ENCODE measurements at places on chromosomes 13 and 19. TPM values are rescaled to one million over a fixed set of nuclear protein-coding genes. Genes with fewer than 3 reads are reported as not detected.

GRCh38 chr13:39481491-39481890, 121.5 kb downstream of the LHFPL6 start:
- DNase-seq, result no peak

DNA sequence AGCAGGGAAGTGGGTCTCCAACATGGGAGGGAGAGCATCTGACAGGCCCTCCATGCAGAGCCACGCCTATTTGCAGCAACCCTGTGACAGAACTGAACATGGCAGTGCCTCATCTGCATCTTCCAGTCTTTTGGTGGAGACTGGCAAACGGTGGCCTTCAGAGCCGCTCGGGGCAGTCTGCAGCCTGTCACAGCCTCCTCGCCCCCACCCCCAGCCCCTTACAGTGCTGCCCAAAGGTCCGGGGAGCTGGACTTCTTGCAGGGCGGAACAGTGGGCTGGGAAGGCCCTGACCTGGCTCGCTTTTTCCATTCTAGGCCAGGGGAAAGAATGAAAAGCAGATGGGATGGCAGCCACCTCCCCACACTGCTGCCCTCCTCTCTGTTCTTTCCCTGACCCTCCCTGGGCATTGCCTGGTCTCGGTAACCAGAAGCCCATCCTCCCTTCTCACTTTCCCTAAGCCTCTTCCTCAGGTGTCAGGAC, 2.7 kb downstream of the CALM3 start:
- DNase-seq, result no peak

GRCh38 chr13:26847281-26847680, 86.7 kb upstream of the GPR12 start:
- DNase-seq, result no peak

DNA sequence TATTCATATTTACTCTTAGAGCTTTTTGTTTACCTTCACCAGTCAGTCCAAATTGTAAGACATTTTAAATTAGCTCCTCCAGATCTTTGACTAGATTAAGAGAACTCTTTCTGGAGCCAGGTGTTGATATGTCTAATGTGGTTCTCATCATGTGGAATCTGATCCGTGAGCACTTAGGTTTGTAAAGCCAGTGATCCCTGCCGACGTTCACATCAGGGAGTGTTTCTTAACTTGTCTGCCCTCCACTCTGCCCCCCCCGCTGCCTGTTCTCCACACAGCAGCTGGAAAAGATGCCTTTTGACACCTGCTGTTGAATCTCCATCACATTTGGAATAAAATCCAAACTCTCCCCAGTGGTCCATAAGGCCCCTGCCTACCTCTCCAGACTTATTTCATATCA, 17.7 kb downstream of the METTL21C start:
- no peak for DNase-seq

DNA sequence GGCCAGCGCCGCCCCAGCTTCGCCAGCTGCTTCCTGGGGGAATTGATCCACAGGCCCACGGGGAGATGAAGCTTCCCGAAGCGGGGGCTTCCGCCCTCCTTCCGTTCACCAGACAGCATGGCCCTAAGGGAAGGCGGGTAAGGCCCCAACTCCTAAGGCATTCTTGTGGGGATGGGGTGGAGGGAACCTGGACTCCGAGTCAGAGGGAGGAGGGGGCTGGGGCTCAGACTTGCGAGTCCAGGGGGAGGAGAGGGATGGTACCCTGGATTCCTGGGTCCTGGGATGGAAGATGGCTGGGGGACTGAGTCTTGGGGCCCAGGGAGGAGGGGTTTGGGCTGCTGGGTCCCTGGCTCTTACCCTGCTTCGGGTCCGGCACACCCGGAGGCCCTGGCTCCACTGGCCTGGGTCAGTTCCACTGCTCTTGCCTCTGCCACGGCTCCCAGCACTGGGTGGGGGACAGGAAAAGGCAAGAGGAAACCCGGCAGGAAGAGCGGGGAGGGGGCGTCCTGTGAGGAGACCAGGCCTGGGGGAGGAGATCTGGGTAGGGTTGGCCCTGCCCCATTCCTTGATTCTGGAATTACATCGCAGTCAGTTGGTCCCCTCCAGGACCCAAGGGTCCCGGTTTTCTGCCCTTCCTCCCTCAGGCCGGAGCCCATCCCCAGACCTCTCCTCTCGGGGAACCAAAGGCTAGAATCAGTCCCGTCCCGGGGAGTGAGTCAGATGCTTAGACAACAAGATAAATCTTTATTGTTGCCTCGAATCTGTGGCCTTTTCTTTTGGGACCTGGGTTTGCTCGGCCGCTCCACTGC, at the start of gene RASIP1:
Gene RASIP1 (minus strand): TSS at position 447 of the 809 bp plus-strand sequence. CDS start 328 bp downstream, at position 119.
- DNase-seq, result no peak

DNA sequence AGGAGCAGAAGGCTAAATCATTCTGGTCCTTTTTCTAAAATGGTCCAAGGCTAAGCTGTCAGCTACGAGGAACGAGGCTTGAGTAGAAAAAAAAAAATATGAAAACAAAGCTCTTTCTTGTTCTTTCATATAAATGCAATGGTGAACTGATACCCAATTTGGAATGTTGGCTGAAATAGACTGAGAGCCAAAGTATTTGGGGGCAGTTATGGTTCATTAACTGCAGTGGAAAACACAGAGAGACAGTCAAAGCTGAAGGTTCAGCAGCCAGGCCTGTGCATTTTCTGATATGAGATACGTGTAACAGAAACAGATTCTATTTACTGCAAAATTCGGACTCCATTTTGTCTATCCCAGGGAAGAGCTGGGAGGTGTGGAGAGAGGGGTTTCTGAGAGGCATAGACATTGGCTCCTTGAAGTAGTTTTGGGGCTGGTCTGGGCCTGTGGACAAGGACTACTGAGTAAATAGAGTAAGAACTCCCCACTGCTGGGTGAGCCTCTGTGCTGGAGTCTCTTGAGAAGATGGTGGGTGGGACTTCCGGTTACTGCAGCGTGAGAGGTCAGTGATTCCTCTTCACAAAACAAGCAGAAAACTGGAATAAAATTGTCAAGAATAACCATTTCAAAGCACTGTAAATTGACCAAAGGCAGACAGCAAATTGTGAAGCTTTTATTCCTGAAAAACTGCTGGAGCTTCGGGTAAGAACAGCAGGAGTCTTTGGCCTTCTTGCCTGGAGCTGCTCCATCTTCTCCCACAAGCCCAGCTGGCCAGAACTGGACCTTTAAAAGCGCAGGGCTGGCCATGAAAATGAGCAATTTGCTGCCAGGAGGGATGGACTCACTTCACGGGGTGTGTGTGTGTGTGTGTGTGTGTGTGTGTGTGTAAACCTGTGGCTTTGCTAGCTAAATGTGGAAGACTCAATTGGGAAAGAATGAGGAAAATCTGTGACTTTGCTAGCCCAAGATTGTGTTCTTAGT, 43.1 kb upstream of the CNMD start:
- DNase-seq, result no peak

DNA sequence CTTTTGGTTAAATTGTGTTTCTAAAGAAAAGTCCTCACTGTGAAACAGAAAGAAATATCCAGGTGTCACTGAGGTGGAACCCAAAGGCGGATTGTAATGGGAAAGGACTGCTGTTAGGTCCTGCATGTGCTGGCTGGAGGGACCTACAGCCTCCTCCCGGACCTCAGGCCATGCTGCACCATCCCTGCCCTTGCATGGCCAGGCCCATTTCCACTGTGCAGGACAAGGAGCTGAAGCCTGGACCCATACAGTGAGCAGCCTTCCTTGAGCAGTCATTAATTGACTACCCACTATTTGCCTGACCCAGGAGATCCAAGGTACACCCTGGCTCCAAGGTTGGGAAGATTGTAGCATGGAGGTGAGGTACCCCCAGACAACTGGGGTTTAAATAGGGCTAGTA, 17.6 kb downstream of the VSTM2B start:
- no peak for DNase-seq

- DNase-seq, result no peak
Measured at GRCh38 chr19:42255766-42256745, 1.1 kb upstream of the ERF start.

- DNase-seq, result no peak
Measured at GRCh38 chr13:97999653-98000052, 46.2 kb downstream of the IPO5 start.

DNA sequence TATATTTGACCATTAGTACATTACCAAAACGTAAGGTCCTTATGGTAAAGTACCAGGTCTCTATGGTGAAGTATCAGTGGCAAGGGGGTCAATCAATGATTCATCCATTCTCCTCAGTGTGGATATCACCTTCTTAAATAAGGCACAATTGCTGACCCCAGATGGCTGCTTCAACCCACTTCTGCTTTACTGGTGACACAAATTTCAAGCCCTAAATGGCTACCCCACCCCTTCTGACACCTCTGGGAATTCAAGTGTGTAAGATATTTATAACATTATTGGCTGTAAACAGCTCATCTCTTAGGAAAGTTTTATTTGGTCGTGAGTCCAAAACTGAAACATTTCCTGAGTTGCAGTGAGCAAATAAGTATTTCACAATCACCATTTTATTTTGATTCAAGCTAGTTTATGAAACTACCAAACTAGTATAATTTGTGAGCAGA, 7.9 kb upstream of the WBP4 start:
- no peak for DNase-seq

DNA sequence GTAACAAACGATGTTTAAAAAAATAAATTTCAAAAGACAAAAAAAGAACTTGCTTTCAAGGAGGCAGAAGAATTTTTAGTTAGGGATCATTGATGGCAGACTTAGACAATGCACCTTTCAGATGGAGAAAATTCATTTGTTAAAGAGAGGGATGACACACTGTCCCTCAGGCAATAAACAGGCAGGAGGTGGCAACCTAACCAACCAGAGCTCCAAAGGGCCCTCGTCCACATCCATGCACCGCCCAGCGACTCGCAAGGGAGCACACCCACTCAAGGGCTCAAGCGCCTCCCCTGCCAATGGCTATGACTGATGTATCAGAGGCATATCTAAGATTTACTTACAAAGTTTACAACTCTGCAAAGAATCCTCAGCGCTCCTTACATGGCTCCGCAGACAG, 81.9 kb downstream of the TUBGCP3 start:
- no peak for DNase-seq

- no peak for DNase-seq
Measured at GRCh38 chr13:25493931-25494640, 122.3 kb downstream of the ATP8A2 start.

KCNC3 gene
- total RNA-seq, result 7.2 TPM

MEIS3 gene
- total RNA-seq, result 27.4 TPM

SMAD9 gene
- 1.0 TPM for total RNA-seq
